ENCODE measurements at places on chromosomes 4 and X.

DNA sequence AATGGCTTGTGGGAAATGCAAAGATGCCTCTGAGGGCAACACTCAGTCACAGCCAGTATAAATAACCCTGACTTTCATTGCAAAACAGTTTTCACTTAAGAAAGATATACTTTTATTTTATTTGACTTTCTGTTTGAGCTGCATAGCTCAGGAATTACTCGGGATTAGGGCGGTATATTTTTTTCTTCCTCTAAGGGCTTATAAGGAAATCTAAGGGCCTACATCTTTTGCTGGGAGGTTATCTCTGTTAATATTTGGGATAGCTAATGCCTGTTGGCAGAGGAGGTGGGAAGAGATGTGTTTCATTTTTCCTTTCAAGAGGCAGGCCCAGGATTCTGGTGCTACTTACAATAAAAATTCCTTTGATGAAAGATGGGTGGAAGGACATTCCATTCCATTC is 28.8 kb upstream of the EGFL6 start:
- no peak for DNase-seq

GRCh38 chr4:177696438-177696966 is 254.3 kb upstream of the AGA start:
- DNase-seq, result no peak

- no peak for DNase-seq
Observed at GRCh38 chr4:98516441-98517217, 141.8 kb downstream of the TSPAN5 start.

- DNase-seq, result no peak
Observed at GRCh38 chr4:2258091-2259035, 3.5 kb downstream of the MXD4 start.

DNA sequence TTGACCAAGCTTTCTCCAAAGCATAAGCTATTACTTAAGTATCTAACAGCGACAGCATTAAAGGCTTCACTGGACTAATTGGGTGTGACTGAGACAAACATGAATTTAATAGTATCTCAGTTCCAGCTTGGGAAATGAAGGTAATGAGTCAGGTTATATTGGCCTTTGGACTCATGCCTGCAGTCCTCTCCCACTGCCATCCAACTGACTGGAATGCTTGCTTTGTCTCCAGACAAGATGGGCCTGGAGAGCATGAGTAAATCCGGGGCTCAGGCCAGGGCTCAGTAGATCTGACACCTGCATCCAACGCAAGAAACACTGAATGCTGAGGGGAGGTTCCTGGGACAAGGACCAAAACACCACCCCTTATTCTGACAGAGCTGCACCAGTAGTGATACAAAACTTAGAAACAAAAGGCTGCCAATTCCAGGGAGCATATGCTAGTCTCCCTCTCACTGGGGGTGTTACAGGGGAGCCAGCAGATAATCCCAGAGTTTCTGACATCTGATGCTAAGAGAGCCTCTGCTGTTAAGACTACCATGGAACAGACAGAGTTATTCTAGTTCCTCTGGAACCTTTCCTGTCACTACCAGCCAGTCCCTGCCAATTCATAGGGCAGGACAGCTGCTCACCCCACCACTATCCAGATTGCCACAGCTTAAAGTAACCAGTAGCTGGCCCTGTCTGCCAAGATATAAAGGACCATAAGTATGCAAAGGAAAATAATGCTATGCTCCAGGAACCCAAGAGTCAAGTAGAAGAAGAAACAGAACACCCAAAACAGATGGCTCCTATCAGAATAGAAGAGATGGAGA is 293.8 kb downstream of the IQCM start:
- no peak for DNase-seq

GRCh38 chrX:38649221-38649620 is 87.9 kb downstream of the TSPAN7 start:
- no peak for DNase-seq

- DNase-seq, result no peak
Observed at GRCh38 chr4:144288011-144288903, 147.7 kb upstream of the GYPA start.

DNA sequence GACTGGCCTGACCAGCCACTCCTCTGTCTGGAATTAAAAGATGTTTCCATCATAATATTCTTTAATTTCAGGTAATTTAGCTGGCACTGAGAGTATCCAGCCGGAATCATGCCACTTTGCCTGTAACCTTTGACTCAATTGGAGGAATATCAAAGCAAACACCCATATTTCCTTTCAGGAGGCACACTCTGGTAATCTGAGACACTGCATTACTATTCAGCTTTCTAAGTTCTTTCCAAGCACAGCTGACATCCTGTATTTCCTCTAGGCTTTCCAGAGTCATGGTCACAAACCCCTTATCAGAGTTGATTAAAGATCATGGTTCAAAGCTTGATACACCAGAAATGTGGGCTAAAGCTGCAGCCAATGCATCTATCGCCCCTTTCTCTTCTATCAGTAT is 29.3 kb downstream of the INTS12 start:
- no peak for DNase-seq

DNA sequence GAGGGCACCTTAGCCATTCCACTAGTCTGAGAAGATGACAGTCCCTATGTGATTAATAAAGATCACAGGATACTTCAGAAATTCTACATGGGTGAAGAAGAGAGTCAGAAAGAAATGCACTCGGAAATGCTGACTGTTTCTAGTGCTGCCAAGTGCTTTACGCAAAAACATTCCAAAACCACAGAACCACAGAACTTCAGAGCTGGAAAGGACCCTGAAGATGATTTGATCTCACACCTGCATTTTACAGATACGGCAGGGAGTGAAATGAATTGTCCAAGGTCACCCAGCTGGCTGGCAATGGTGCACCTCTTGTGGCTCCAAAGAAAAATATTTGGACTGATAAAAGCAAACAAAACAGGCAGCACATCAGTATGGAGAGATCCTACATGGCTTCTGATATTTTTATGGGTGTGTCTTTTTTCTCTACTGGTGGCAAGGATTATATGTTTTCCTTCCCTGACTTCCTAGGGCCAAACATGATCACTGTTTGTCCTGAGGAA is 115.9 kb downstream of the MAML3 start:
- DNase-seq, result no peak

DNA sequence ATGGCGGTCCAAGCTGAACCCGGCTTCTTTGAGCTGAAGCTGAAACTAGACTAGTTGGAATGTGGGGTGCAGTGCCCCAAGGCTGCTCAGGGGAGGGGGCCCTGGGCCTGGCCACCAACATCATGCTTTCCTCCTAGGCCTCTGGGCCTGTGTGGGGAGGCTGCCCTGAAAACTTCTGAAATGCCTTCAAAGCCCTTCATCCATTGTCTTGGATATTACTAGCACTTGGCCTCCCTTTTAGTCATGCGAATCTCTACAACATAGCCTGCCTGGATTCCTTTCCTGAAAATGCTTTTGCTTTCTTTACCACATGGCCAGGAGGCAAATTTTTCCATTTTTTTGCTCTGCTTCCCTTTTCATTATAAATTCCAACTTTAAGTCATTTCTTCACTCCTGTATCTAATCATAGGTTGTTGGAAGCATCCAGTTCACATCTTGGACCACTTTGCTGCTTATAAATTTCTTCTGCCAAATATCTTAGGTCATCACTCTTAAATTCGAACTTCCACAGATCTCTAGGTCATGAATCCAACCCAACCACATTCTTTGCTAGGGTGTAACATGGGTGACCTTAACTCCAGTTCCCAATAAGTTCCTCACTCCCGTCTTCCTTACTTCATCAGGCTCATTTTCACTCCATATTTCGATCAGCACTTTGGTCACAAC is 103.4 kb downstream of the DDIT4L start:
- DNase-seq, result no peak

DNA sequence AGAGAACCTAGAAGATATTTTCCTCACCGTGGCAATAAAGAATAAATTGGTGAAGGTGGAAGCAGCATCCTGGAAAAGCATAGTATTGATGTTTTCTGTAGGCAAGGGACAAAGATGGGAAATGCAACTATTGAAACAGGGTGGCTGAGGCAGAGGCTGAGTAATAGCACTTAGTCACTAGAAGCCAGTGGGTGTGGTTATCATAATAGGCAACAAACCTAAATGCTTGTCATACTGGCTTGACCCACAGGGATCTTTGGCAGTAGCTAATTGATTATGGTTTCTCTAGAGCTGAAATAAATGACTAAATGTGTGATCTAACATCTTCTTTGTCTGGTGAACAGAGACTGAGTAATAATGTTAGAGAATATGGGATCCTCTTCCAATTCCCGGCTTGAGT is 353.6 kb upstream of the RPS6KA3 start:
- no peak for DNase-seq

- DNase-seq, result no peak
Observed at GRCh38 chr4:3827616-3828492, 61.7 kb downstream of the ADRA2C start.

DNA sequence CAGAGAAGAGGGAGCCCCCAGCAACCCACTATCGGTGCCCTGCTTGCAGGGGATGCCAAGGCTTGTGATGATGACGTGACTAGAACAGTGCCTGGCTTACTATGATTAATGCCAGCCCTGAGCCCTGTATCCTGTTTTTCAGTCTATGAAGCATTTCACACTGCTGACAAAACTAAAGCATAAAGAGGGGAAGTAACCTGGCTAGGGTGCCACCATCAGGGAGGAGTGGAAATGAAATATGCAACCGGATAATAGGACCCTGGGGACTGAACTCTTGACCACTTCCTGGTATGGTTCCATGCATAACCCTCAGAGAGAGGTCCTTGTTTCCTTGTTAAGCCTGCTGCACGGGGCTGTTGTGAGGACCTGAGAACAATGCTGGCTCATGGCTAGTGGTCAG is 50.3 kb downstream of the MED28 start:
- no peak for DNase-seq

GRCh38 chrX:17485391-17485790 is 110.4 kb downstream of the NHS start:
- DNase-seq, result no peak

- DNase-seq, result no peak
Observed at GRCh38 chr4:174107746-174108354, 175.6 kb downstream of the FBXO8 start.

GRCh38 chrX:148530464-148531077 is 30.2 kb downstream of the AFF2 start:
- DNase-seq, result no peak

DNA sequence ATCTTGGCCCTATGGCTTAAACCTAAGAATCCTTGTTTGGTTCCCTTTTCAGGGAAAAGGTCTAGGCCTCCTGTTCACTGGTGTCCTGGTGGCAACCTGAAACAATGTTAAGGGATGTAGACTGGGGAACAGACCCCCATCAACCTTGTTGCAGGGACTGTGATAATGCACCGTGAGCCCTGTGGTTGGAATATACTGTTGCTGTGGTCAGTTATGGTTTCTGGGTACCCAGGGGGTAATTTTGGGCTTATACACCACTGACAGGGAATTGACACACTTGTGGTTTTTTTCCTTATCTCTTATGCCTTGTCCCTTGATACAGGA is 64.0 kb upstream of the WDR1 start:
- DNase-seq, result no peak

- DNase-seq, result no peak
Observed at GRCh38 chr4:121227341-121227792, 63.2 kb upstream of the TNIP3 start.

DNA sequence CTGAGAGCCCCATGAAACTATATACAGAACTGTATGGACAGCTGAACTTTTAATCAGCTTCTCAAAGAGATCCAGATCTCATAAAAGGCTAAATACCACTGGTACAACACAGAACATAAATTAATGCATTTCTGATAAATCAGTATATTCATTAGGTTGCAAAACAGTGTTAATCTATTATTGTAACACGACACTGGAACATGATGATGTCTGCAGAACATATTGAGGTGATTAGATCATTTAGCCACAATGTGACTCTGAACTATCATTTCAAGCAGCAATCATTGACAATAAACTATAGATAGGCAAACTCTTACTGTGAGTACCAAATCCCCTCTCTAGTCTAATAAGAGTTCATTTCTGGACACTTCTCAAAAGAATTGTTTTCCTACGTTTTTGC is 50.3 kb downstream of the GASK1B start:
- DNase-seq, result no peak

- DNase-seq, result no peak
Observed at GRCh38 chrX:79170476-79171035, 26.1 kb downstream of the GPR174 start.

Measured in activated naive CD4-positive, alpha-beta T cell treated with Interleukin-2 at 50 U/mL for 16 hours (primary cell).